Choroid plexus epithelial cell (primary cell): ENCODE measurements at places on chromosomes 16 and 17.

- DNase-seq = no peak
Measured at GRCh38 chr17:31598399-31598782, 206.9 kb downstream of the RAB11FIP4 start.

- DNase-seq = no peak
Measured at GRCh38 chr17:47713980-47714700, 18.9 kb upstream of the TBX21 start.

- DNase-seq = no peak
Measured at GRCh38 chr16:11379420-11379819, 34.2 kb downstream of the RMI2 start.

DNA sequence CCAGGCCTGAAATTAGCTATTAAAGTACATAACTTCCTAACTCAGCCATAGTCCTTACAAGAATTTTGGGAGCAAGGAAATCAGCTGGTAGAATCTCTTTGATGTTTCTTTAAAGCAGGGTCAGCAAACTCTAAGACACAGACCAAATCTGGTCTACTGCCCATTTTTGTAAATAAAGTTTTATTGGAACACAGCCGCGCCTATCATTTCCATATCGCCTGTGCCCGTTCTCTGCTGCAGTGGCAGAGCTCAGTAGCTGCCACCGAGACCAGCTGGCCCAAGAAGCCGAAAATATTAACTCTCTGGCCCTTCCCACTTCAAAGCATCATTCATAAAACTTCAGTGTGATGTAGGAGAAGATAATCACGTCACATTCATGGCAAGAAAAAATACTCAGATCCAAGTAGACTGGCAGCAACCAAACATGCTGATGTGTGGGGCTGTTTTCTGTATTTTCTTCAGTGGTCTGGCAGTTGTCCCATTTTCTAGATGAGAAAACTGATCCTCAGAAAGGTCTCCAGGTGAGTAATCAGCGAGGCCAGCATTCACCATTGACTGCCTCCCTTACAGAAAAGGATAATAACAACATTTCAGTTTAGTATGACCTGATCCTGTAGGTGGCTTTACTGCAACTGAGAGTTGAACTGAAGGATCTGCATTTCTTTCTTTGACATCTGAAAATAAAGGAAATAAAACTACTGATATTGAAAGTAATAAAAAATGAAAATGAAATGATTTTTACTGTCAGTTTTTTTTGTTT, 18.0 kb upstream of the HSBP1 start:
- no peak for DNase-seq

- no peak for DNase-seq
Measured at GRCh38 chr16:30758988-30759491, 2.8 kb downstream of the CFAP119 start.

DNA sequence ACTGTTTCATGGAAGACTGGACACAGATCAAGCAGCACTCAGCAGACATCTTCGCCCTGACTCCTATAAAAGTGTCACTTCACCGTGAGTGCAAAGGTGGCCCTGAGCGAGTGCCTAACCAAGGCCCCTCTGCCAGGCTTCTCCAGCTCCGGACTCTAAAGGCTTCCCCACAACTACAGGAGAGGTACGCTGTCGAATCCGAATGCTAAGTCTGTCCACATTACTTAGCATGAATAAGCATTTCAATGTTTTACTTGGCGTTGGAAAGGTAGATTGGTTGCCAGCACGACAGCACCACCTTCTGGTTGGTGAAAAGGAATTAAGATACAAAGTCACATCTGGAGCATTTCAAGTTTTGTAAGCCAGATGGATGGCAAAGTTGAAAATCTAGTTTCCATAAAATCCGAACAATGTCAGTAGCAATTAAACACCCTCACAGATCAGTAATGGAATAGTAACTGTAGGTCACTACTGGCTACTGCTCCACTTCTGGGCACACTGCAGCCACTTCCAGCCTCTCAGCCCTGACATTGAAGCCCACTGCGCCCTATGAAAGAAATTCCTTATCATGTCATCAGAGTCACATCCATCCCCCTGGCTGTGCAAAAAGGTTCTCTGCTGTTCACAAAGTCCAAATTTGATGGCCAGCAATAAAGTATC, 100.9 kb downstream of the PARN start:
- peak; percentile 97 for DNase-seq

GRCh38 chr16:74871608-74872007, 97.0 kb upstream of the FA2H start:
- no peak for DNase-seq

- no peak for DNase-seq
Measured at GRCh38 chr16:1013593-1013900, 32.0 kb downstream of the SOX8 start.

- peak; percentile 22 for DNase-seq
Measured at GRCh38 chr17:29883497-29883896, 46.5 kb downstream of the SSH2 start.

DNA sequence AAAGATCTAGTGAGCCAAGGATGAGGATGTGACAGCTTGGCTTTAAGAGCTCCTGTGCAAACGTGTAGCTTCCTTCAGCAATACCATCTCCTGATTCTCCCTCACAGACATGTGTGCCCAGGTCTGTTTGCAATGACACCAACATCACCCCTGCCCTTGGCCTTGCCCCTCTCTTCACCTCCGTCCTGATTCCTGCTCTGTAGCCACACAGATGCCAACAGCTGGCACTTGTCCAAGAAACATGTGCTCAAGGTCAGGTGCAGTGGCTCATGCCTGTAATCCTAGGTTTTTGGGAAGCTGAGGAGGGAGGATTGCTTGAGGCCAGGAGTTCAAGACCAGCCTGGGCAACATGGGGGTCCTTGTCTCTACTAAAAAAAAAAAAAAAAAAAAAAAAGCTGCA, 103.8 kb upstream of the CRHR1 start:
- DNase-seq = no peak

GRCh38 chr16:30839523-30840227, 52.7 kb upstream of the ZNF629 start:
- peak; percentile 9 for DNase-seq

DNA sequence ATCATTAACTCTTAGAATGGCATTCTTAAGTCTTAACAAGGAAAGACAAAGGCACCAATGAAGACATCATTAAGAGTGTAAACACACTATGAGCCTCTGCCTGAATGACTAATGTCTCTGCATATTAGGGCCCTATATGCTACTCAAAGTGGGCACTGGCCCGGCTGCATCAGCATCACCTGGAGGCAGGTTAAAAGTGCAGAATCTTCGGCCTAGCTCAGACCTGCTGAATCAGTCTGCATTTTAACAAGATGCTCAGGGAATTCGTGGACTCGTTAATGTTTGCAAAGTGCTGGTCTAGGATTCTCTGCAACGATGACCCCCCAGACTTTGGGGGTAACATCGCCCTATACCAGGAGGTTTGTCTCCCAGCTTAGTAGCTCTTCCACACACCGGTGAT, 6.7 kb downstream of the MPP3 start:
- DNase-seq = no peak

GRCh38 chr17:33234930-33235685, 58.0 kb downstream of the ASIC2 start:
- peak; percentile 86 for DNase-seq

DNA sequence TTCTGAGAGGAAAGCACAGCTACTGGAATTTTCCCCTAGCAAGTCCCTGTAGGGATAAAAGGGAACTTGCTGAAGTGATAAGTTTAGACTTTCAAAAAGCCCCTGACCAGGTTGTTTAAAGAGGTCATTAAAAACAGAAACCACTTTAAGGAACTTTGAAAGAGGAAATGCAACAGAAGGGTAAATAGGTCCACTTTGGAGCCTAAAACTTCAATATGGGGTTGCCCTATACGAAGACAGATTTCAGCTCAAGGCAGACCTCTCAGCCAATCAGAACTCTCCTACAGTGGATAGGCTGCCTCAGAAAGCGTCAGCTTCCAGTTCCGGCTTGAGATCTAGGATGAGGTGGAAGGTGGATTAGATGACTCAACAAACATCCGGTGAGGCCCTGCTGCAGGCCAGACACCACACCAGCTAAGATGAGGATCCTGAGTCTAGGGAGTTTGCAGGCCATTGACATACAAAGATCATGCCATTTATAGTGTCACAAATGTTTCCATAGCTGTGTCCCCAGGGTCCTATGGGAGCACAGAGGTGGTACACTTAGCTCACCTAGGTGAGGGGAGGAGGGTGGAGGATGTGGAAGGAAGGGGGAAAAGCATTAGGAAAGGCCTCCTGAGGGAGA, 7.9 kb upstream of the MFSD6L start:
- no peak for DNase-seq

- no peak for DNase-seq
Measured at GRCh38 chr16:63776034-63776433, 1345.8 kb downstream of the CDH11 start.

GRCh38 chr17:57954397-57955182, 622 bp downstream of the CUEDC1 start:
- DNase-seq = no peak

DNA sequence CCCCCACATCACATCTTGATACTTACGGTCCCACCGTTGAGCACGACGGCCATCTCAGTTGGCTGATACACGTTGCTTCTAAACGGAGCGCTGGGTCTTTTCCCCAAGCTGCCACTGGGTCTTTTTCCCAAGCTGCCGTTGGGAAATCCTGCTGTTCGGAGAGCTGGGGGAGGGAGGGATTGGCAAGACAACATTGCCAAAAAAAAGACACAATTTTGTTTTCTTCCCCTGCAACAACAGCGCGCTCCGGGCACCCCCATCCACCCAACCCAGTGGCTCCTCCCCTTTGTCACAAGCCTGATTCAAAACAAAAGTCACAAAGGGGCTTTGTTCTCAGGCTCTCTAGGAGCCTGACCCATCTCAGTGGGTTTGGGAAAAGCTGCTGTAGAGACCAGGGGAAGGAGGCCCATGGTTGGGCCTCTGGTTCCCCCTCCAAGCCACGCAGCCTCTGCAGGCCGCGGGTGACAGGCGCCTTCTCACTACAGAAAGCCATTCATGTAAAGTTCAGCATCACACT, 22.8 kb downstream of the GPRC5B start:
- DNase-seq = no peak

GRCh38 chr16:583815-584591, 5.9 kb upstream of the RAB40C start:
- DNase-seq = no peak

GRCh38 chr16:11890231-11890965, 25.4 kb downstream of the GSPT1 start:
- no peak for DNase-seq

DNA sequence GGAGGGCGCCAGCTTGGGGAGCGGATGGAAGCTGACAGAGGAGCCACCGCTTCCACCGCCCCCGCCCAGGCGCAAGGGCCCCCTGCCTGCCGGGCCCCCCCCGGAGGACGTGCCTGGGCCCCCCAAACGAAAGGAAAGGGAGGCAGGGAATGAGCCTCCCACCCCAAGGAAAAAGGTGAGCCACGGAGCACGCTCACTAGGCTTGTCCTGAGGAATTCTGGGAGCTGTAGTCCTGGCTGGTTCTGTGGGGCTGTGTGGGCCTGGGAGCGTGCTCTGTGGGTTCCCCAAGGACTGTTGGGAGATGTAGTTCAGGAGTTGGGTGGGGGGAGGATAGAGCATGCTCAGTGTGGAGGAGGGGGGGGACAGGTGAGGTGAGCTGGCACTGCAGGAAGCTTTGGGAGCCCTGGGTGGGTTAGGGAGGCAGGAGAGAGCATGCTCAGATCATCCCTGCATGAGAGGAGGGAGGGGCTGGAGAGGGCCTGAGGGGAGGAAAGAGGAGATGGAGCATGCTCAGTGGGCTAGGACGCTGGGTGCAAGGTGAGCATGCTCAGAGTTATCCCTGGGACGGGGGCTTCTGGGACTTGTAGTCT, 4.5 kb downstream of the FBXL19 start:
- DNase-seq = peak; percentile 64

- no peak for DNase-seq
Measured at GRCh38 chr17:8801135-8801840, 2.1 kb upstream of the MFSD6L start.

GRCh38 chr17:33949100-33949499, 306.0 kb upstream of the CCL2 start:
- DNase-seq = no peak

DNA sequence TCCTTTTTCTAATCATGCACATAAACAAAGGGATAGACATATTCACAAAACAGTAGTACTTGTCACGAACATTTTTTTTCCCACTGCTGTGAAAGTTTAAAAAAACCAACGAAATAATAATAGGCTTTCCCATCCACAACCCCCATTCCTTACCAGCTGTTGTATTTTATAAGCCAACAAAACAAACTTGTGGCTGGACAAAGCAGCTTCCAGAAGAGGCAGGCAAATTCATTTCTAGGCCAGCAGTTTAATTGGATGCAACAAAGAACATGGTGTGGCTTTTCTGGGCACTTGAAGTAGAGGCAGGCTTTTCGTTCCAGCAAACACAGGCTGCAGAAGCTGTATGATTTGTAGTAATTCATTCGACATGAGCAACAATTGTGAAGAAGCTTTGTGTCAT, 56.0 kb upstream of the FAM20A start:
- DNase-seq = no peak

- DNase-seq = peak; percentile 26
Measured at GRCh38 chr17:7673239-7673638, 14.1 kb downstream of the TP53 start.

DNA sequence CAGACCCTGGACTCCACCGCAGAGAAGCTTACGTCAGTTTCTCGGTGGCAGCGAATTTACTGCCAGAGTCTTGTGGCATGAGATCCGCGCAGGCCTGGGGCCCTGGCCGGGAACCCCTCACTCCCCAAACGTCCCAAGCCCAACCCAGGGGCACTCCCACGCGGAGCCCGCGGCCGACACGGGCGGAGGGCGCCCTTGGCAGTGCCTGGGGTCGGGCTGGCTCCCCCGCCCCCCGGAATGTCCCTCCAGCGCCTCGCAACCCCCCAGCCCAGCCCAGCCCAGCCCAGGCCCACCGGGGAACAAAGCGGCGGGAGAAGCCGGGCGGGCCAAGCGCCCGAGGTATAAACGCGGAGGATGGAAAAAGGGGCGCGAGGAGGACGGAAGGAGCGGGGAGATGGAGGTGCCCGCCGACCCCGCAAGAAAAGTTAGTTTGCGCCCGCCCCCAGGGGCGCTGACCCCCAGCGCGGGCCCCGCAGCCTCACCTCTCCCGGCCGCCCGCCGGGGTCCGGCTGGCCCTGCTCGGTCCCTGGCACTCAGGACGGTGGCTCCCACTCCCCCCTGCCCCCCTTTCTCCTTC, 330 bp downstream of the CASKIN2 start:
- DNase-seq = no peak

DNA sequence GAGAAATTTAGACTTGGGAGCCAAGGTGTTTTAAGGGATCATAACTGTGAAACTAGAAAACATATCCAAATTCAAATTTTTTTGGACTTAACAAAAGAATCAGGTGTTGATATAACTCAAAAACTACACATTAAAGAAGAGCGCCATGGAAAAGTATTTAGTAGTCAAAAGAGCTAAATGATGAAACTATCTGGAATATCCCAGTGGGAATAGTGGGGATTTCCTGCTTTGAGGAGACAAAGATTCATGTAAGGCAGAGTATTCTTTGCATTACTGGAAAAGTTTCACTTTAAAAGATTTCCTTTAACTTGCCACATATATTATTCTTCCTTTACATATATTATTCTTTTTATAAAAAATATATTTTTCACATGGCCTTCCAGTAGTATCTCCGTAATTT, 40.3 kb upstream of the VPS4A start:
- DNase-seq = no peak

DNA sequence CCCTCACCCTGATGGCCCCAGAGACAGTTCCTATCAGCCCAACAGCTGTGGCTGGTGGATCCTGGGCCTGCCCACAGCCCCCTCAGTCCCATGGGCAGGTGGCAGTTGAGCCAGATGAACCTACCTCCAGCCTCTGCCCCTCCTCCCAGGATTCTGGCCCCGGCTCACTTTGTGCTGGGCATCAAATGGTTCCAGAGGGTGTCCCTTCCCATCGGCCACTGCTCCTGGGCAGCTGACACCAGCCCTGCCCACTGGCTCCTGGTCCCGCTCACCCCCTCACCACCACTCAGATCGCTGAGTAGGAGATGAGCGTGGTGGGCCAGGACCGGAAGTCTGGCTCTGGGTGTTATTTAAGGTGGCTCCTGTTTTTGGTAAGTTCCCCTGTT, 2.0 kb downstream of the TTYH2 start:
- no peak for DNase-seq
